ENCODE measurements at places on chromosomes 11 and 22. TPM values are rescaled to one million over a fixed set of nuclear protein-coding genes. Genes with fewer than 3 reads are reported as not detected.
A peak's percentile ranks its signal among the peaks of the same experiment; 100 is the strongest.

DNA sequence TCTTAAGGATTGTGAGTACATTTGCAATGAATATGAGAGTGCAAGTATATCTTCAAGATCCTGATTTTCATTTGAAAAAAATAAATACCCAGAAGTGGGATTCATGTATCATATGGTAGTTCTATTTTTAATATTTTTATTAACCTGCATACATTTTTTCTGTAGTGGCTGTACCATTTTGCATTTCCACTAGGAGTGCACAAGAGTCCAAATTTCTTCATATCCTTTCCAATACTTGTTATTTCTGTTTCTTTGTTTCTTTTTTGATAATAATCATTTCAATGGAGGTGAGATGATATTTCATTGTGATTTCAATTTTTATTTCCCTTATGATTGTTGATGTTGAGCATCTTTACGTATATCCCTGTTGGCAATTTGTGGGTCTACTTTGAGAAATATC lies 759.8 kb upstream of the CNTN5 start:
- ATAC-seq: no peak

- ATAC-seq: no peak
Measured at GRCh38 chr22:47205081-47205491, 442.6 kb downstream of the TBC1D22A start.

DNA sequence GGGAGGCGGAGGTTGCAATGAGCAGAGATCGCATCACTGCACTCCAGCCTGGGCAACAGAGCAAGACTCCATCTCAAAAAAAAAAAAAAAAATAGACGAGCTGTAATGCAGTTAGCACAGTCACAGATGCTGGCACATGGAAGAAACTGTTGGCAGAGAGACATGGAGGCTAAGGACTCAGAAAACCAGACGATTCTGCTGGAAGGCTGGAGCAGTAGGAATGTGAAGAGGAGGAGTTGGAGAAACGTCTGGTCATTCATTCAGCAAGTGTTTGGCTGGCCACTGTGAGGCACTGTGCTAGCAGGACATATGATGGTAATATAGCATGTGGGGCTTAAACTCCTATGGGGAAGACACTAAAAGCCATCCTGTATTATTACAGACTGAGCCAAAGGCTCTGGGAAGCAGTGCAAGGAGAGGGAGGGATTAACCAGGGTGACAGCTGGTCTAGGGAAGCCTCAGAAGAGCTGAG lies 5.0 kb downstream of the UQCR10 start:
- ATAC-seq: peak; percentile 49

DNA sequence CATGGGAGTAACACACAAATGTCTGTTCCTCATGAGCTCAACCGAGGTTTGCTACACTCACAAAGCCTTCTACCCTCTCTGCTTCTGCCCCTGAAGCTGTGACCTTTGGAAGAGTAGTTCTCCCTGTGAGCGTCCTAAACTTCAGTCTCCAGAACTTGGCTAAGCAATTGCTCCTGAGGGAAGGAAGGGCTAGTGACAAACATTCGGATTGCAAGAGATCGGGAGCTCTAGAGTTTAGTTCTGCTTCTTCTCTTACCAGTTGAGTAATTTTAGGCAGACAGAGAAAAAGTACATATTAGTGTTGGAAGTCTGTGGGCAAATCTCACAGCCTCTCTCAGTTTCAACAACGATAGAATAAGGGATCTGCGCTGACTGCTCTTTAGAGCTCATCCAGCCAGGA lies 27.3 kb upstream of the ELF5 start:
- no peak for ATAC-seq

GRCh38 chr22:37638391-37639069 lies 939 bp upstream of the SH3BP1 start:
- ATAC-seq: peak; percentile 47

Gene APOBEC3G
- total RNA-seq: 3.9 TPM

Gene TPH1
- total RNA-seq: 0.08 TPM

DNA sequence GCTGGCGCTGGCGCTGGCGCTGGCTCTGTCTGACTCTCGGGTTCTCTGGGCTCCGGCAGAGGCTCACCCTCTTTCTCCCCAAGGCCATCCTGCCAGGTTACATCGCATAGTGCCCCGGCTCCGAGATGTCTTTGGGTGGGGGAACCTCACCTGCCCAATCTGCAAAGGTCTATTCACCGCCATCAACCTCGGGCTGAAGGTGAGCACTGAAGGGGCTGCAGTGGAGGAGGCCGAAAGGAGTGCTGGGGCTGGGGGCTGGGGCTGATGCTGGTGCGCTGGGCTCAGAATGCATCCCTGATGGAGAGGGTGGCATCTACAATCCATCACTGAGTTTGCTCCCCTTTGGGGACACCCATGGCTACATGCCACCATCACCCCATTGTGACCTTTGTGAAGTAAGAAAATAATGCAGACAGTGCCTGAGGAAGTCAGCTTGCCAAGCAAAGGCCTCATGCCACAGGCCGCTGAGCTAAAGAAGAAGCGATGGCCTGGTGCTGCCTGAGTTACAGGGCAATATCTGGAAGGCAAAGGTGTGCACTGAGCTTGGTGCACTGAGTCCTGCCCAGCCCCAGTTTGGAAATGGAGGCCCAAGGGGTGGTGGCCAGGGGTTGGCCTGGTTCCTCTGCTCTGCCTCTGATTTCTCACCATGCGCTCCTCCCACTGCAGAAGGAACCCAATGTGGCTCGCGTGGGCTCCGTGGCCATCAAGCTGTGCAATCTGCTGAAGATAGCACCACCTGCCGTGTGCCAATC lies 620 bp downstream of the SMPD1 start:
- no peak for ATAC-seq

DNA sequence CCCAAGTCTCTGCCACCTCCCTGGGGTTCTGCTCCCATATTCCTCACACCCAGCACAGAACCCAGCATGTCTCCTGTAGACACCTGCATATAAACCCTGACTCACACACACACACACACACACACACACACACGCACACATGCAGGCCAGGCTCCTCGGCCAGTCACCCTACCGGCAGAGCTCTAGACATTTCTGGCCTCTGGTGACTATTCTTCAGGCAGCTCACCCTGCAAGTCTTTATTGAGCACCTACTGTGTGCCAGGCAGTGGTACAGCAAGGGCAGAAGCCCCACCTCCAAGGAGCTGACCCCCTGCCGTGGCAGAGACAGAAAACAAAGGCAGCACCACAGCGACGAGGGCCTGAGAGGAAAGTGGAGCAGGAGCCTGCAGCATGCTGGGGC lies 50.3 kb downstream of the CDKN1C start:
- ATAC-seq: no peak

Data from esophagus mucosa (tissue), 1 donor.